ENCODE measurements at places on chromosomes 7 and 10.

- DNase-seq: no peak
These were observed 34.7 kb downstream of the A1CF start for GRCh38 chr10:50850578-50851230.

GRCh38 chr10:112395809-112396530 lies 22.1 kb downstream of the ACSL5 start:
- no peak for DNase-seq

DNA sequence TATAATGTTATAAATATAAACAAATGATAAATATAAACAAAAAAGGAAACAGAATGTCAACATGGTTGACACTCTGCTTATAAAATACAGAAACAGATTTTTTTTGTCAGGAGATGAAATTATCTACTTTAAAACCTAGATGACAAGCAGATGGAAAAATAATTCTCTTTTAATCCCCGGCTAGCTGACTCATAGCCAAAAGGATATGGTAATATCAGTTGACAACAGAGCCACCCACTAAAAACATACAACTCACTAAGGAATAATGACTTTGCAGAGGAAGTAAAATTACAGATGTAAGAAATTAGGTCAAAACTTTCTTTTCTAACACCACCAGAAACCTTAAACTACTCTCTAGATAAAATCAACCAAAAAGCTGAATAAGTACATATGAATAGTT lies 131.1 kb upstream of the ABCB5 start:
- DNase-seq: peak; percentile 2

- no peak for DNase-seq
These were observed 243.8 kb upstream of the KAT6B start for GRCh38 chr10:74582566-74582965.

GRCh38 chr7:4682621-4683042 lies 537 bp downstream of the FOXK1 start:
- peak; percentile 74 for DNase-seq

- DNase-seq: no peak
These were observed 1058.4 kb downstream of the SORCS1 start for GRCh38 chr10:106106114-106106513.

Data from epithelial cell of esophagus (primary cell).